Spinal cord (tissue), 10 donors: ENCODE measurements at places on chromosomes 1 and 21.
A peak's percentile ranks its signal among the peaks of the same experiment; 100 is the strongest.

- no peak for DNase-seq
Observed at GRCh38 chr1:228353601-228354371, 52.8 kb downstream of the TRIM11 start.

DNA sequence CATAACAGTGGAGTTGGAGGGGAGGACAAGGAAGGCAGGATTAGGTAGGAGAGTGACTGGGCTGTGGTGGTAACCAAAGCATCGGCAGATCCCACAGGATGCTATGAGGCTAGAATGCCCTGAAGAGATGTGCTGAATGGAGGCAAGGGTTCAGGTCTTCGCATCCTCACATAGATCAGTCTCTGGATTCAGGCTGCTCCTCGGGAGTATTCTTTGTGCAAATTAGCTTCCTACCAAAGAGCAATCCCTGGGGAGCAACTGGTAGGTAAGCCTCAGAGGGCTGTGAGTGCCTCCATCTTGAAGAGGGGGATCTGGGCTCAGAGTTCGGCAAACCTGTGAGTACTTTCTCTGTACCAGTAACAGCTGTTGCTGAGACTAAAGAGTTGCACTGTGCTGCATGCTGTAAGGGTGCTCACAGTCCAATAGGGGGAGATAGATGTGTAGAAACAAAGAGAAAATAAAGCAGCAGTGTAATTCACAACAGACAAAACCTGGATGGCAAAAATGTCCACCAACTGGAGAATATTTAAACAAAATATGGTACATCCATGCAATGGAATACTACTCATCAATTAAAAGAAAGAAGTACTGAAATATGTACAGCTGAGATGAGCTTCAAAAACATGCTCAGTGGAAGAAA lies 322.4 kb upstream of the DEPDC1 start:
- no peak for DNase-seq

DNA sequence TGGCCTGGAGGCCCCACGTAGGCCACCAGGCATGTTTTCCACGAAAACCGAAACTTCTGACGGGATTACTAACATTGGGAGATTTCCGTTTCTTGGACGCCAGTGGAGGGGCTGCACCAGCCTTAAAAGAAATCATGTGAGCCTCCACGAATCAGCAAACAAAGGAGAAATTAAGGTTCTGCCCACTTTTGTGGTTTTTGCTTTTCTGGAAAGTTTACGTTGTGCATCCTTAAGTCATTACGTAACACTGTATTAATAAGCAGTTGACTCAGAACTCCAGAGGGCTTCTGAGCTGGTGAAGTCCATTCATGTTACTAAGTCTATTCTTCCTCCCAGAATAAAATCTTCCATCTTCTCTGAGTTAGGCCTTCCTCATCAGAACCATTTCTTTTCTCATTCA lies 168.5 kb downstream of the PSMG1 start:
- no peak for DNase-seq

DNA sequence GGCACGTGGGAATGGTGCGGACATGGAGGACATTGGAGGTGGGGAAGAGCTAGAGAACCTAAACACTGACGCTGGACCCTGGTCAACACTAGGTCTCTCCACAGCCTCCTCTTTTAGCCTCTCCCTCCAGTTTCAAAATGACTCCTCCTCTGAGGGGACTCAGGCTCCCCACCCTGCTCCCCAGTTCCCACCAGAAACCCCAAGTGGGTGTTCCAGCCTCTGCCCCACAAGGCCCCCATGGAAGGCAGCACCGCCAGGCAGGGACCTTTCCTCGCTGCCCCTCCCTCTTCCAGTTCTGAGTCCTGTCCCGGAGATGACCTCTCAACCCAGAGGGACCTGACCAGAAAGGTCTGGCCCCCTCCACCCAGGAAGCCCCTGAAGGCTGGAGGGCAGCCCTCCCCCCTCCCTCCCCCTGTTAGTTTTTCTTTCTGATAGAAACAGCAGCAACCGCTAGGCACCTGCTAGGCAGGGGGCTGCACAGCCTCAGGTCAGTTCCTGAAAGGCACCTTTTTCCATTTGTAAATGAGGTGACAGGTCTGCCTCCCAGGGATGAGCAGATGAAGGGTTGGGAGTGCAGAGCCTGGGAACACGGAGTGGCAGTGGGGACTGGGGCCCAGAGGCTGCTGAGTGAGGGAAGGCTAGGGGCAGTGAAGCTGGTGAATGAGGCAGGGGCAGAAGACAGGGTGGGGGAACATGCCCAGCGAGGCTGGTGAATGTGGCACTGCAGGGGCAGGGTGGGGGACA lies 9.3 kb upstream of the ITGB2 start:
- DNase-seq: no peak

- DNase-seq: no peak
Observed at GRCh38 chr1:205348554-205349487, 7.9 kb downstream of the KLHDC8A start.

DNA sequence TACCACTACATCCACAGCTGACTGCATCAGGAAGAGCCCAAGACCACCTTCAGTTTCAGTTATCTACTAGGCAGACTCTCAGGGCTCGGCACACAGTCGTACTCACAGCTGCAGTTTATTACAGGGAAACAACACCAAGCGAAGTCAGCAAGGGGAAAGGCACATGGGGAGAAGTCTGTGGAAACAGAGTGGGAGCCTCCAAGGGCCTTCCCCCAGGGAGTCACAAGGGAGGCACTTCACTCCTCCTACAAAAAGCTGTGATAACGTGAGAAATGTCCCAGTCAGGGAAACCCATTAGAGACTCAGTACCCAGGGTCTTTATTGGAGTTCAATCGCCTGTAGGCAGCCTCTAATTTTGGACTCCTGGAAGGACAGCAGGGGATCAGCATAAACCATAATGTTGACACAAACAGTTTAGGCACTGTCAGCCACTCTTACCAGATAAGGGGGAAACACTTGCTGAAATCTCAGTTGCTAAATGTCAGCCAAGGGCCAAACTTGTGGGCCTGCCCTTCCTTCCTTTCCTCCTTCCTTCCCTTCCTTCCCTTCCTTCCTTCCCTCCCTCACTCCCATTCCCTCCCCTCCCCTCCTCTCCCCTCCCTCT lies 444.0 kb downstream of the SMYD3 start:
- no peak for DNase-seq

GRCh38 chr1:201406831-201407406 lies 7.8 kb upstream of the LAD1 start:
- DNase-seq: no peak

DNA sequence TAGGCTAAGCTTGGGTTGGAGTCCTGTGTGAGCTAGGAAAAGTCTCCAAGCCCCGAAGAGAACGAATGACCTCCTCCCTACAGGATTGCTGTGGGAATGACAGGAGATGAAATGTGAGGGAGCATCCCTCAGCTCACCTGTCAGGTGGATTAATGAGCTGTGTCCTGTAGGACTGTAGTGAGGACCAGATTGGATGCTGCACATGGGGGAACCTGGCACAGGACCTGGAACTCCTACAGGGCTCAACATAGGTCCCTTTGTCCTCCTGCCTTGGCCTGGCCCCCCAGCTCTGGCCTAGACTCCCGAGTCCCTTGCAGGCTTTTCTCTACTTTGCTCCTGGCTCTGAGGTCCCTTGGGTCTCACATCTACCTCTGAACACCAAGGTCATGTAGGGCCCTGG lies 155.7 kb downstream of the PTPRU start:
- no peak for DNase-seq

- no peak for DNase-seq
Observed at GRCh38 chr1:18109058-18109755, 1.6 kb downstream of the IGSF21 start.

- no peak for DNase-seq
Observed at GRCh38 chr21:42388740-42389448, 7.0 kb downstream of the TMPRSS3 start.

DNA sequence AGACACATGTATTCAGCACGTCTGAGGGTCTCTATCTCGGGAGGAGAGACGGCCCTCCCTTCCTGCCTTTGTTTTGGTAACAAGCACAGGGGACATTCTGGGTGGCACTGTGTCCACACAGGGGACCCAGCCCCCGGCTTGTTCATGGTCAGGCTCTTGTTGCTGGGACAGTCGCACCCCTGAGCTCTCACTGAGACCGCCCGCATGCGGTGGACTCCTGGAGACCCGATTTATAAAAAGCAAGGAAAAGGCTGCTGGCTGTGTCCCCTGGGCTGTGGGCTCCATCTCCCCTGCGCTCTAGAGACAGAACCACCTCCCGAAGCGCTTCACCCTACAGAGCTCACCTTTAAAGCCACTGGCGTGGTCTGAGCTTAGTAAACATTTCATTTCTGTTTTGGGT lies 103.4 kb downstream of the WDR4 start:
- no peak for DNase-seq

- no peak for DNase-seq
Observed at GRCh38 chr1:172952516-172952915, 98.2 kb downstream of the TNFSF18 start.

- no peak for DNase-seq
Observed at GRCh38 chr21:34952701-34953100, 96.4 kb downstream of the RUNX1 start.

- DNase-seq: no peak
Observed at GRCh38 chr1:6071219-6071618, 25.5 kb downstream of the KCNAB2 start.

DNA sequence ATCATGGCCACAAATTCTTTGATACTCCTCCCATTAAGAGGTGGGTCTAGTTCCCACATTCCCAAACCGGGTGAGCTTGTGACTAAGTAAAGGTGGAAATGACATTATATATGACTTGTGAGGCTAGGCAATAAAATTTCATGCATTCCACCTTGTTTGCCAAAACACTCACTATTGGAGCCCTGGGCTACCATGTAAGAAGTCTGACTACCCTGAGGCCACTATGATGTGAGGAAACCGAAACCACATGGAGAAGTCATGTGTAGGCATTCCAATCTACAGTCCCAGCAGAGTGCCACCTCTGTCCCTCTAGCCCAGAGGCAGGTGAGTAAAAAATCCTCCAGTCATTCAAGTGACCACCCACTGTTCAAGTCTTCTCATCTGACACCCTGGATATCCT lies 17.9 kb upstream of the SMG7 start:
- DNase-seq: no peak

DNA sequence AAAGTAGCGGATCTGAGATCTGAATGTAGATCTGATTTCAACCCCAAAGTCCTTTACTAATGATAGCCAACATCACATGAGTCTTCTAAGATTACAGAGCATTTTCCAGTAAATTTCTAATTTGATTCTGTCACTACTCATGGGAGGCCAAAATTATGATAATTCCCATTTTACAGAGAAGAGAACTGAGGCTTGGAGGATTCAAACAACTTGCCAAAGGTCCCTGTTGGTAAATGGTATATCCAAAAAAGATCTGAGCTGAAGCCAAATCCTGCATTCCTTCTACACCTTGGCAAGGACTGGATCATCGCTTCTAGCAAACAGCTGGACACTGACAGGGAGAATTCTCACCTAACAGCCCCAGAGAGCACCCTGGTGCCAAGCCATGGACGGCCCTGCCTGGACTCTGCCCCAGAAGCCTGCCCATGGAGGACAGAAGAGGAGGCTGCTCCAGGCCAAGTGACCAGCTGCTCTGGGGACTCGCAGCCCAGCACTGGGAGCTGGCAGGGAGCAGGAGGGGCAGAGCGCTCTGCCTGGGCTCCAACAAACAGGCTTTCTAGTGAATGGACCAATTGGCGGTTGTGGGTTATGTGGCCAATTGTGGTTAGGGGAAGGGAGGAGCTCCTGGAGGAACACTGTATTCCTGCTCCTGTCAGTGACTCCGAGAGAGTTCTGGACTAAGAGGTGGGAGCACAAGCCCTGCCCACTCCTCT lies 6.4 kb upstream of the CSF1 start:
- DNase-seq: no peak

GRCh38 chr1:26317612-26318337 lies at the start of gene CD52:
CD52 (plus strand) TSS chr1:26317958; CDS start chr1:26318018, 60 bp downstream.
- DNase-seq: no peak

DNA sequence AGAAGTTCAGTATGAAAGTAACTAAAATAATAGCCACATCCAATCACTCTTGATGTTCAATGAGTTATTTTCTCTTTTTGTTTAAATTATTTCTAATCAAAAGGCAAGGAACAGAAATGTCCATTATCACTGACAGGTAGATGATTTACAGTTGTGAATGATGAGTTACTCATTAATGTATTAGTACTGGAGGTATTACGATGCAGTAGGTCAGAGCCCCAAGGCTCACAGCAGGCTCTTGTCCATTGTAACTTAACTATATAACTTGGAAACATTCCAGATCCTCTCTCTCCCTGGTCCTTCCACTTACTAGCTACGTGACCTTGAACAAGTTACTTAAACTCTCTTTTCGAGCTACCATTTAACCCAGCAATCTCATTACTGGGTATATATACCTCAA lies 39.5 kb downstream of the CRB1 start:
- no peak for DNase-seq

GRCh38 chr1:41812453-41812852 lies 106.3 kb downstream of the HIVEP3 start:
- no peak for DNase-seq

GRCh38 chr21:41903559-41904351 lies 24.6 kb upstream of the PRDM15 start:
- no peak for DNase-seq

GRCh38 chr1:921011-921837 lies 2.5 kb upstream of the SAMD11 start:
- DNase-seq: peak; percentile 69

DNA sequence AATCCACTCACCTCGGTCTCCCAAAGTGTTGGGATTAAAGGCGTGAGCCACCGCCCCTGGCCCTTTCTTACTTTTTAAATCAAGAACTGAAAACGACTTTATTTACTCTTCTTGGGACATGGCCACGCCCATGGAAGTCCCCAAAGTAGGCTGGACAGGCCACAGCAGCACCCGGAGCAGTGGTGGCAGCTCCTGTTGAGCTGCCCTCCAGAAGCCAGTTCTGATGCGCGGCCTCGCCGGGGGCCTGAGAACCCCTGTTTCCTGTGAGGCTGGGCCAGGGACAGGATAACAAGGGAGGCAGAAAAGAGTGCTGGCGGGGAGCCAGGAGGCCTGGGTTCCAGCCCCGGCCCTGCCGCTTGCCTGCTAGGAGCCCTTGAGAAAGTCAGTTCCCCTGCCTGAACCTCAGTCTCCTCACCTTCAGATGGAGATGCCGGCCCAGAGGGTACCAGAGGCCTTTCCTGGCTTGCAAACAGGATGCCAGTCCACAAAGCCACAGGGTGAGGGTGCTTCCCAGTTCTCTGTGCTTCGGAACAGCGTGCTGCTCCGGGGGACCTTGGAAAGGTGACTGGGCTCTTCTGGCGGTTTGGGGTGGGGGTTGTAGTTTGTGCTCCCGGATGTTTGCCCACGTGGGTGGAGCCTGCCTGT lies 59.4 kb downstream of the RUNX3 start:
- no peak for DNase-seq

DNA sequence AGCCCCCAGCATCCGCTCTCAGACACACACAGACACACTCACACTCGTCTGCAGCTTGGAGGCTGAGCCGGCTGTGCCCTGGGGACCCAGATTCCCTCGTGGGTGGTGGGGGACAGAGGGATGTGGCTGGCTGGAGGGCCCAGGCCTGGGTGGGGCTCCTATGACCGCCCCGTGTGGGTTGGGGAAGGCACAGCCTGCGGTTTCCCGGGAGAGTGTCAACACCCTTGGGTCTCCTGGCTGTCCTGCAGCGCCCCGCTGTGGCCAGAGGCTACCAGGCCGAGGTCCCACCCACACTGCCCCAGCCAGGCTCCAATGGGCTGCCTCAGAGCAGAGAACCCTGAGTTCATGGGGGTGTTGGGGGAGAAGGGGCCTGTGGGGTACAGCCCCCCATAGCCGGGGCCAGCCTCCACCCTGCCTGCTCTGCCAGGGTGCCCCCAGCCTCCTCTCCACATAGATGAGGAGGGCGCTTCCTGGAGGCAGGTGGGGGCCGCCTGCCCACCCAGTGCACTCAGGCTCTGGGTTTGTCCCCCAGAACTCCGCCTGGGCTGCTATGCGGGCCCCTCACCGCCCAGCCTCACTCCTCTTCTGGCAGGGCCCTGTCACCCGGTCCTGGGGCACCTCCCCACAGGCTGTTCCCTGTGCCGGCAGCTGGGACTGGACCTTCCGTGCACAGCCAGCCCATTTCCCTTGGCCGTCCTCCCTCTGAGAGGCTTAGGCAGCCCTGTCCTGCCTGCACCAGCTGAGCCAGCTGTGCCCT lies at the start of gene TTC34:
TTC34 (minus strand) TSS at position 159 of the 757 bp plus-strand sequence. CDS start 866 bp downstream, outside the sequence.
- peak; percentile 55 for DNase-seq
